ENCODE measurements at places on chromosomes 4 and X.

DNA sequence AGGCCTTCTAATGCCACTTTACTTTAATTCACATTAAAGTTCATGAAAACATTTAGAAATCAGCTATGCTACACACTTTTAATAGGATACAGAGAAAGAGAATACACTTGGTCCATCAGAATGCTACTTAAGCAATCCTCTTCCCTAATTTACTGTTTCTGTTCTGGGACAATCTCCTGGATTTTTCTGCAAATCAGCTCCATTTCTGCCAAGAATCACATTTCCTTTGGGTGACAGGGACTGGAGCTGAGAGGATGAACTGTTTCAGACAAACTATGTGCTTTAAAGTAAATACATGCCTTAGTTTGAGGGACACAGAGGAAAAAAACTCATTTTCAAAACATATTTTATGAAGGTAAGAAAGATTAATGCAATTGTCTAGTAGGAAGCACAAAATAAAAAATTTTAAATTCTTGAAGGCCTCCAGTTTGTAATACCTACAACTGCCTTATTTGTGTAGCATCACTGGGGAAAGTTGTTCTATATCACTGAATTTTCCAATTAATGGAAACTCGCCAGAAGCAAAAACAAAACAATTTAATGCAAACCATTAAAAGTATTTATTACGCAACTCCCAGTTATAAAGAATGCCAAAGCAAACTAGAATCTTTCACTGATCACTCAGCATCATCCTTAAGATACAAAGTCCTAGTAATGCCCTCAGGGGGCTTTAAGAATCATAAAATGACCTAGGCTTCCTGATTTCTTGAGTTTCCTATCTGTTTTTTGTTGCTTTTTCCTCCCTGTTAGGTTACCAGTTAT lies 36.3 kb downstream of the BCLAF3 start:
- no peak for DNase-seq

DNA sequence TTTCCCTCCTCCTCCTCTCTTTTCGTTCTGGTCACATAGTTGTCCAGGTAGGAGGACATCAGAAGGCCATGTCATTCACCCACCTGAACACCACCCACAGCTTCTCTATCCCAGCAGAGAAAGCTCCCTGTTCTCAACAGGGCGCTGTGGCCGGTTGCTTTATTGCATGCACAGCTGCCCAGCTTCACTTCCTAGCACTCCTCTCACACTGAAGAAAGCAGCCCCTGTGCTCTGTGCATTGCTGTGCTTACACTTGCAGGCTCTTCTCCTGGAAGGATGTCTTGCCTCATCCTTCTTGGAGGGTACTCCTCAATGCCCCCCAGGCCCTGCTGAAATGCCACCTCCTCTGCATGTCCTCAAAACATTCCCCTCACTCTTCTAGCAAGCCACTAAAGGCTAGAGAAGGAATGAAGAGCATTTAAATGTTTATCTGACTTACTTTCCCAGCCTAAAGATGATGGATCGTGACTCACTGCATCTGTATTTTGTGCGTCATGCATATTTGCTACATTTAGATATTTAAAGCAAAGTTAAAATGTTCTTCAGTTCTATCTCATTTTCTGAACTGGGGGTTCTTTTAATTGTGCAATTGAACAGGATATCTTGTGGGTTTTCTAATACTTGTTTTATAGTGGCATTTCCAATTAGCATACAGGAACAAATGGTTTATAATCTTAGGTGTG lies 186.4 kb upstream of the PUDP start:
- no peak for DNase-seq

DNA sequence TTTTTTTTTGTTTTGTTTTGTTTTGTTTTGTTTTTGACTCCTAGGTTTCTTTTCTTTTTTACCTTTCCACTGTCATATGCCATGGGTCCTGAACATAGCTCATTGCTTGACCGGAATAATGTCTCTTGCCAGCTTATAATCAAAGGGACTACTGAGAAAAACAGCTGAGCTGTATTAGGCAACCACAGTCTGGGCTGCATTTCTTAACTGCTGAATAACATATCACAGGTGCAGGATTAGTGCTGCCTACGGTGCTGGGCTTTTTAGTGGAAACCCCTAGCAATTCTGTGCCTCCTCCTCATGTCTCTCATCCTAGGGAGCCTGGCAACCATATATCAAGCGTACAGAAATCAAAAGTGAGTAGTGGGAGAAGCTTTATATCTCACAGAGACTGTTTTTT lies 333.5 kb downstream of the BMPR1B start:
- DNase-seq, result no peak

DNA sequence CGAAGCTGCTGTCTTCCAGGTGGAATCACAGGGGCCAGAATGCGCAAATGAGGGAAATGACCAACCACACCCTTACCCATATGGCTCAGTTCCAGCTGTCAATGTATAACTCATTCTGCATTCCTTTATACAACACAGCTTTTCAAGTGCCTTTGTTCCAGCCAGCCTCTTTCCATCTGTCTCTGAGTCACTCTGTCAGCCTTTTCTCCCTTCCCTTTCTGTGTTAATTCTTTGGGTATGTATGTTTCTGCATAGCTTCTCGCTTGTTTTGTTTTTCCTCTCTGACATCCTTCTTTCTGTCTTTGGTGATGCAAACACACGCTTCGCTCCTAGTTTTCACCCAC lies 54.5 kb downstream of the RS1 start:
- DNase-seq, result no peak

- DNase-seq, result no peak
Measured at GRCh38 chr4:28211676-28212470, 1351.2 kb downstream of the STIM2 start.

GRCh38 chrX:56817179-56817578 lies 88.1 kb downstream of the NBDY start:
- no peak for DNase-seq

DNA sequence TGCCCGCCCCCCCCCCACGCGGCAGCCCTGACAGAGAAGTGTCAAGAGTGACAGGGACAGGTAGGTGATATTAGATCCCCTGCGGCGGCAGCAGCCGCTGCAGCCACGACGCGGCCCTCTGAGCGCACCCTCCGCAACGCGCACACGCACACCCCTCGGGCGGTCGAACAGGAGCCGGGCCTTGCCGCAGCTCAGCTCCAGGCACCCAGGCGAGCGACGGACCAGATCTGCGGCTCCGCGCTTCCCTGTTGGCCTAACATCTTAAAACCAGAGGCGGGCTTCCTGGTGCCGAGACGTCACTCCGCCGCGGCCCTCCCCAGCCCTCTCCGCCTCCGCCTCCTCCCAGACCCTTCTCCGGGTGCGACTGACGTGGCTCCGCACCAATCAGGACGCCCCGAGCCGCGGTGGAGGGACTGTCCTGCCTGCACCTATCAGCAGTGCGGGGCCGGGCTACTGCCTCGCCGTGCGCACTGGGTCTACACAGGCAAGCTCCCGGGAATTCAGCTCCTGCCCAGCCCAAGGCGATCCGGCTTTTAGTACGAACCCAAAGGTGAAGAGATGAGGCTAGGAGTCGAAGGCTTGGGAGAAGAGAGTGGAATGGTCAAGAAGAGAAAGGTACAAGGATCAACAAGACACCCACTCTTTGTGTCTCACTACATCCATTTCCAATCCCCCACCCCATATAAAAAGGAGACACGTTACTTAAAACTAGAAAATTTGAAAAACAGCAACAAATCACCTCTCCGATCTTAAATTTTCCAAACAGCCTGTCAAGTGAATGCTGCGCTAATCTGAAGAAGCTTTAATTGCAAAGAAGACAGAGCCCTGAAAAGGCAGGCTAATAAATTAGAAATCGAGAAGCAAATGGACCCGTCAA lies at the start of gene PITX2:
TSS of gene PITX2 (minus strand) at position 237 of the 877 bp plus-strand sequence. CDS start 617 bp downstream, outside the sequence.
- no peak for DNase-seq

DNA sequence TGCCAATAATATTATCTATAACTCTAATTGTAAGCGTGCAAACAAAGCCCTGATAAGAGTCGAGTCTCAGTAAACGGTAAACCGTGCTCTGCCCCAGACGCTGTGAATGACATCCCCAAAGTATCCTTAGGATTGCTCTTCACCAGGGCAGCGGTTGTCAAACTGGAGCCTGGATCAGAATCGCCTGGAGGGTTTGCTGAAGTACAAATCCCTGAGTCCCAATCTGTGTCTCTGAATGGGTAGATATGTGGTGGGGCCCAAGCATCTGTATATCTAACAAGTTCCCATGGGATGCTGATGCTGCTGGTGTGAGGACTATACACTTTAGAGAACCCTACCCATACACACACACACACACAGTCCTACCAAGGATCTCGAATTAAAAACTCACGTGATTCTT lies 813 bp upstream of the APBB2 start:
- no peak for DNase-seq

Measured in CD4-positive, alpha-beta T cell treated with Interleukin-6 at 100 ng/mL for 8 hours (primary cell).